Brain pericyte (primary cell): ENCODE measurements at places on chromosomes 7 and 10.

GRCh38 chr7:129617652-129618051 is 6.1 kb downstream of the NRF1 start:
- no peak for DNase-seq

DNA sequence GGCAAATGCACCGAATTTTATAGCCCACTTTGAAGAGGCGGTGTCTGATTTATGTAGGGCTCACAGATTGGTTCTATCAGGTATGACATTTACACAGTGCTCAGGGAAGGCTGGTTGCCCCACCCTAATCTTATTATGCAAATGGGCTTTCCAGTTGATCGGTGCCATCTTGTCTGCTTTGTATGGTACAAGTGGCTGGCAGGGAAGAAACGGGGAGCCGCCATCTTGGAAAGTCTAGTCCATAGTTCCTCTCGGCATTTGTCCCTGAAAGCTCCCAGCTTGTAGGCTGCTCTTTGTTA is 36.6 kb downstream of the TMEM229A start:
- DNase-seq = no peak

DNA sequence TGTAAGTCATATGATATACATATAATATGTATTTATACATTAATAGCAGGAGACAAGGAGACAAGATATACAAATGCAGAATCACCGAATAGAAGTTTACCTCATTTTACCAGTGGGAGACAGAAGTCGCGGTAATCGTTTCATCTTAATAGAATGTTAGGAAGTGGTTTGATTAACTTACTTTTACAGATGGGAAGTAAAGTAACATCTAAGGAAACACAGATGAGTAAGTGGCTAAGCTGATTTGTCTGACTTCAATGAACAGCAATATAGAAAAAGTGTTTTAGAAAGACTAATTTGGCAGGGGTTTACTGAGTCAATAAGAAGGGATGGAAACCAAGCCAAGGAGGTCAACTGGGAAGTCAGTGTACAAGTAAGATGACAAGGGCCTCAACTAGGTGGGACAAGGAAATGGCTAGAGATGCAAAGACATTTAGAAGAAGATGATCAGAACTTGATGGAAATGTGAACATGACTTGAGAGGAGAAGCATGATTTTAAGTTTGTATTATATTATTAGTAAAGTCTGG is 36.2 kb upstream of the FAM133B start:
- no peak for DNase-seq

DNA sequence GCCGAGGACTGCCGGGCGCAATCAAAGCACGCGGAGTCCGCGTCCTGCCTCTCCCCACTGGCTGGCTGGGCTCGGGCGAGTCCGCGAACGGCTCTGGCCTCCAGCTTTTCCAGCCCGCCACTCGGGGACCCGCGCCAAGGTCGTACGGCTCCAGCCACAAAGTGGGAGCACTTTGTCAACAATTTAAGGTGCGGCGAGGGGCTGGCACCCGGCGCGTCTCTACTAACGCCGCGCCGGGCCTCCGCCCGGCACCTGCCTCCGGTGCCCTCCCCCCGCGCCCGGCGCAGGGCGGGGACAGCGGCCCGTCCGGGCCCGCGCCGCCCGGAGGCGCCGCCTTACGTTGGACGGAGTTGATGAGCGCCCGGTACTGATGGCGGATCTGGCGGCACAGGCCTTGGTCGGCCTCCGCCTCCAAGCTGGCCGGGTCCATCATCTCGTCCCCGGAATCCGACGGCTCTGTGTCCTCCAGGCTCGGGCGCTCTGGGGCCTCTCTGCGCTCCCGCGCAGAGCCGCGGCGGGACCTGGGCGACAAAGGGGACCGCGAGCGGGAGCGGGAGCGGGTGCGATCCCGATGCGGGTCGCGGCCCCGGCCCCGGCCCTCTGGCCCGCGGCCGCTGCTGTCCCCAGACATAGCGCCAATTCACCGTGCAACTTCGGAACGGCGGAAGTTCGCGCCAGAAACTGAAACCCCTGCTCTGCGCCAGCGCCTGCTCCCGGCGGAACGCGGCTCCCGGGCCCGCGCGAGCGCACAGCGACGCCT is at the start of gene NSMCE4A:
Gene NSMCE4A, minus strand, starts transcription at position 683 of the 760 bp plus-strand sequence. Its CDS starts 52 bp downstream, at position 631.
- DNase-seq = no peak

- DNase-seq = no peak
Measured at GRCh38 chr10:112424651-112425050, 22.1 kb downstream of the ZDHHC6 start.

DNA sequence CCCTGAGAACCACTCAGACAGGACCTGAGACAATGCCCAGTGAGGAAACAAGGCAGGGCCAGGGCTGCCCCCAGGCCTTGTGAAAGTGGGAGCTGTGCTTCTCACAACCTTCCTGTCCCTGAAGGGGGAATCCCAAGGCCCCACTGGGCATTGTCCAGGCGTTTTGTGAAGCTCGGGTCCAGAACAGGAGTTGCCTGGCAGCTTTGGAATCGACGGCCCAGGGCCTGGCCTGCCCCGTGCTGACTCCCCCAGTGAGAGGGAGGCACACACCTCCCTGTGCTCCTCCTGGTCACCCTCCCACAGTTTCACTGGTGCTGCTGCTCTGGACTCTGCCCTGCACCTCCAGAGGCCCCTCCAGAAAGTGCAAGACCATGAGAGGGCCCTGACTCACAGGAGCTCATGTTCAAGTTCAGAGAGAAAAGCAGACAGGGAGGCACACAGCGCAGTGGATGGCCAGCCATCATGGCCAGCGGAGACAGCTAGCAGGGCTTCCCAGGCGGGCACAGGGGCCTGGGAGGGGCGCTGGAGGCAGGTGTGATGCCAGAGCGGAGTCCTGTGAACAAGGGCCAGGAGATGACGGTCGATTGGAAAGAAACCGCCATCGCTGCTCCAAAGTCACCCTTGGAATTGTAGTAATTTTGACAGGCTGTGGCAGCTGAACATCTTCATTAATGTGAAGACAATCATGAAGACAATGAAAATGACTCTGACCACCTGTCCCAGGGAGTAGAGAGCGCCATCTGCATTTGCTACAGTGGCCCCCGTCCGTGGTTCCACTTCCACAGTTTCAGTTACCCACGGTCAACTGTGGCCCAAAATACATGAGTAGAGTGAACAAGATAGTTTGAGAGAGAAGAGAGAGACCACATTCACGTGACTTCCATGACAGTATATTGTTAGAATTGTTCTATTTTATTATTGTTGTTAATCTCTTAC is 103.7 kb downstream of the MKI67 start:
- DNase-seq = no peak

DNA sequence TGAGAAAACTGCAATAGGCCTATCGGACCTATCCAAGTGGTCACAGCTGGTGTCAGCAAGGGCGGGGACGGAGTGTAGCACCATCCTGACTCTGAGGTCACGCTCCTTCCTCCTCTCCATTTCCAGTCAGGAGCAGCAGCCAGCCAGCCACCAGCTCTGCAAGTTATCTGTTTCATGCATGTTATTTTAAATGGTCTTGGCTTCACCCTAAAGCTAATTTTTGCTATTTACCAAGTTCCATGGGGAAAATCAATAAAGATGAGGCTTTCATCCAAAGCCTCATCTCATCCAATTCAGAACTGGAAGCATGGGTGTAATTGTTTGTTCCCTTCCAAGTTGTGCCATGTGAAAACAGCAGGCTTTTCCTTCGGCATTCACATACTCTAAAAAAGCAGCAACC is 49.3 kb downstream of the ICA1 start:
- no peak for DNase-seq

DNA sequence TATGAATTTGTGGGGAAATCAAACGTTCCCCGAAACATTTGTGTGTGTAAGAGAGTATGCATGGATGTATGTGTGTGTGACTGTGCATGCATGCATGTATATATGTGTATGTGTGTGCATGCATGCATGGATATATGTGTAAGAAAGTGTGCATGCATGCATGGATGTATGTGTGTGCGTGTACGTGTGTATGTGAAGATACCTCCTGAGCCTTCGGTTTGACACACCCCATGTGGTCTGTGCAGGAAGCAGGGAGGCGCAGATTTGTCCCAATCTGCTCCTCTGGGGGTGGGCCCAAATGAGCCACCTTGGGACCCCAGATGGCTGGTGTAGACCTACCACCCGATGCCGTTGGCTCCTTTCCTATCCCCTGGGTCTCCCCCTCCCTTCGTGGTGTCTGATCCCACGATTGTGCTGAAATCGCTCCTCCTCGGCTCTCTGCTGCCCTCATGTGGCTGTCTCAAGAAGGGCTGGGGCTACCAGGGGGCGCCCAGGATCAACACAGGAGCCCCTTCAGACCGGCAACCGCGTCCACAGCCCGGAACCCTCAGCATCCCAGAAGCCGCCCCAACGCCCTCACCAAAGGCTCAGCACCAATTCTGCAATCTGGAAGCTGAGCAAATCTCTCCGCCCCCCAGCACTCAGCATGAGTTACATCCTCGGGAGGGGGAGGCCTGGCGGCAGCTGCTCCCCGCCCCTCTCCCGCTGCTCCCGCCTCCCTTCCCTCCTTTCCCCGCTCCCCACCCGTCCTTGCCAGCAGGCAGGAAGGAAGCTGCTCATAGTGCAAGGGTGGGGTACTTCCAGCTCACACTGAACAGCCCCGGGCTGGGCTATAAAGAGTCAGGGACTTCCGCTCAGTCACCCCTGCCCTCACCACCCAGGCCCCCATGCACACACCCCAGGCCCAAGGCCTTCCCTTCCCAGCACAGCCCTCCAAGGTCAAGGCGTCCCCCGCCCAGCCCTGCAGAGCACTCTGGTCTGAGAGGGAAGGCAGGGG is 2.3 kb upstream of the NOS3 start:
- DNase-seq = no peak

DNA sequence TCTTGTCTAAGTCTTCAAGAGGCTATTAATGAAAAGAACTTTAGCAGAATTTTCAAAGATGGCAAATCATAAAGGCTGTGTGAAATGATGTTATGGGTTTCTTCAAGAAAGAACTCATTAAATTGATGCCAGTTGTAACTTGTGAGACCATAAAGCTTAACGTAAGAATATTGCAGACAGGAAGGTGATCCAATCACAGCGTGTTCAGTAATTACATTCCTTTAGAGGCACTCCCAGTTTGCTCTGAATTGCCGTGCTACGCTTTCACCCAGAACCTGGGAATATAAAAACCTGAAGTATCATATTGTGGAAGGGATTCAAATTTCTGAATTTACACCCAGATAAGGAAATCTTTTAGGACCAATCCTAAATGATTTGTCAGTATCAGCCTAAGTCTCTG is 64.1 kb upstream of the ITGB1 start:
- DNase-seq = no peak

DNA sequence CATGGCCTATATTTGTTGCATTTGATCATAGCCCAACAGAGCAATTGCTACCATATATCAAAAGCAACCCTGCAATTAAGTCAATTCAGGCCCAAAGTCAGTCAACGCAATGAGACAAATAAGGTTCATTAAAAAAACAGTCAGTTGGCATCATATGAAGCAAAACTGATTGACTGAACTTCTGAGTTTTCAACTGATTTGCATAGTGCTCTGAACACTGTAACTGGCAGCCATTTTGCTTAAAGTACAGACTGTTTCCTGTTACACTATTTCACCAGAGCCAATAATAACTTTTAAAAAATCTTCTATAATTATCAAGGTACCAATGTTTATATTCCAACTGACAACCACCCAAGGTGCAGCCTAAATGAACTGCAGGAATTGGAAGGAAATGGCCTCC is 68.4 kb upstream of the RAPGEF5 start:
- no peak for DNase-seq

GRCh38 chr10:77593771-77594470 is 43.7 kb downstream of the KCNMA1 start:
- no peak for DNase-seq

DNA sequence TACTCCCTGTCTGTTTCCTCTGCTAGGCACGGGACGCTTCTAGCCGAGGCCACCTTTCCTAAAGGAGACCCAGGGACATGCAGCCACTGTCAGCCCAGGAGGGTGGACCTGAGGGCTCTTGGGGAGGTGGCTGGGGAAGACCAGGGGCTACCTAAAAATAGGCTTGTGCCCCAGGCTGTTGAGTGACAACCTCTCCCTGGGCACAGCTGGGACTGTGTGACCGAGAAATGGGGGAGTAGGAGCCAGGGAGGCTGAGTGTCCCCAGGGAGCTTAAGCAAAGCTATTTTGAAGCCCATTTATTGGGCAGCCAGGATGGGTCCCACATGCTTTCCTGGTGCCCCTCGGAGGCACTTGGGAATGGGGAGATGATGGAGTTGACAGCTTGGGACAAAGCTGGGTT is 63.8 kb downstream of the CALML3 start:
- no peak for DNase-seq

- no peak for DNase-seq
Measured at GRCh38 chr7:50588937-50589336, 23.7 kb upstream of the DDC start.

GRCh38 chr7:141071260-141071854 is 2.5 kb upstream of the TMEM178B start:
- DNase-seq = no peak

GRCh38 chr10:120478386-120478785 is 21.4 kb downstream of the PLPP4 start:
- DNase-seq = no peak

DNA sequence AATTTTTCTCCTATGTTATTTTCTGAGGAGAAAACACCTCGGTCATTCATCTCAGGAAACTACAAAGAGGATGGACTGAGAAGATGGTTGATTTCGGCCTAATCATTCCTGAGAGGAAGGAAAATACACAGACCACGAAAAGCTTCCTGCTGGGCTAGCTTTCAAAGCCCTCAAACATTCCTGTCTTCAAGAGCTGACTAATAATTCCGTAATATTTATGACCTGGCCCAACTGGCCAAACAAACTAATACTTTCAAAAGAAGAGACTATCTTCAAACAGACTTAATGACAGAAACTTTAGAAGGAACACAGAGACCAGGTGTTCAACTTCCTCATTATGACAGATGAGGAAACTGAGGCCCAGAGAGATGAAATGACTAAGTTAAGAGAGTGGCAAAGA is 215.1 kb upstream of the FRMD4A start:
- no peak for DNase-seq

GRCh38 chr7:153401795-153402720 is 642.5 kb downstream of the ACTR3B start:
- DNase-seq = no peak

DNA sequence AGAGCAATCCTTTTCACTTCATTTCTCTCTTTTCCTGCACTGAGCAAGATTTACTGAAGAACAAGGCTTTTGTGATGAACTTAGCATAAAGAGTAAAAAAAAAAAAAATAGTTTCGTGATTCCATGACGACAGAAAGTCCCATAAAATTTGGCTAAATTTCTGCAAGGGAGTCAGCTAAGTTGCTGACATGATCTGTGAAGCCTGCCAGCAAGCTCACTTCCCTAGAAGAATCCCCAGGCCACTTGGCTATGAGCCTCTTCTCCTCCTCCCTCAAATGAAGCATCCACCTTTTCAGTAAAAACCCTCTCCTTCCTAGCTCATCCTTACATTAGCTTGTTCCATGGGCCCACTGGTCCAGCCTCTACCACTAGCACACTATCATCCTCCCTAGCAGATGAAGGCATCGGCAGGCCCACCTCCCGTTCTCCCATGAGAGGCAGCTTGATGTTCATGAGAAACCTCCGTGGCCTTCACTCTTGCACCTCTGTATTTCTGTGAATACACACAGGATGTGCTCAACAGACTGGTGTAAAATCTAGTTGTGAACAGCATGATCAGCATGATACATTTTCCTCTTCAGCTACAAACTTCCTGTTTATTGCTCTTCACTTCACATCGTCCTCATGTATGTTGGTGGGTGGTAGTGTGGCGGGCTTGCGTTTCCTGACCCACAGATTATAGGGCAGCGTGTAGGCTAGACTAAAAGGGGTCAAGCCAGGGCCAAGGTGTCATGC is 30.9 kb downstream of the GIMAP8 start:
- no peak for DNase-seq

- no peak for DNase-seq
Measured at GRCh38 chr7:121753944-121754343, 119.0 kb upstream of the PTPRZ1 start.

- DNase-seq = no peak
Measured at GRCh38 chr10:21740989-21741388, 207.0 kb downstream of the MLLT10 start.
